IMR-90 (cell line): ENCODE measurements at places on chromosomes 12 and 14. TPM values are rescaled to one million over a fixed set of nuclear protein-coding genes. Genes with fewer than 3 reads are reported as not detected.
A peak's percentile ranks its signal among the peaks of the same experiment; 100 is the strongest.

DNA sequence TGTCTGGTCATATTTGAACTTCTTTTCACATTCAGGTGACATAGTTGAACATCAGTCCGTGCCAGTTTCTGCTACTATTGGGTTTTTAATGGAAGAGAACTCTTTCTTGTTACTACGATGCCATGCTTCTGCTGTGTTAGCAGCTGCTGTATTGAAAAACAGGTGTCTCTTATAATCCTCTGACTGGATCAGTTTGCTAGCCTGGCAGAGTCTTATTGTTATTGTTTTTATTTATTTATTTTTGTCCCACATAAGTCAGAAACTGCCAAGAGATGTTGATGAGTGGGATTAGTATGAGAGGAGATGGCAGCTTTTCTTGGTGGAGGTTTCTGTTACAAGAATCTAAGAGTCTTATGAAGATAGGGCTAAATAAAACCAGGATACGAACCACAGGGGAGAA is 14.6 kb downstream of the ETV6 start:
- peaks cover 13% of the 10 kb centered on the region; the same call in 1 of the 2 replicates for H3K36me3 ChIP-seq
- H3K27ac ChIP-seq: no peak overlapping the region
- peaks cover 18% of the 10 kb centered on the region for H3K4me1 ChIP-seq
- H3K27me3 ChIP-seq: no peaks in the 10 kb centered on the region
- H3K4me3 ChIP-seq: no peak overlapping the region

ADGRD1 gene
- not detected in 2 replicates for total RNA-seq

ALKBH1 gene
- total RNA-seq: 9.2 and 10.8 TPM in 2 replicates

SERPINA10 gene
- not detected in 2 replicates for total RNA-seq

- no peak for DNase-seq
- no peaks in the 10 kb centered on the region for H3K36me3 ChIP-seq
- no peaks in the 10 kb centered on the region for H3K27me3 ChIP-seq
- H3K4me1 ChIP-seq: peaks cover 4% of the 10 kb centered on the region
- no peak overlapping the region for H3K4me3 ChIP-seq
Observed at GRCh38 chr14:71236487-71236886, 329.2 kb downstream of the PCNX1 start.

DNA sequence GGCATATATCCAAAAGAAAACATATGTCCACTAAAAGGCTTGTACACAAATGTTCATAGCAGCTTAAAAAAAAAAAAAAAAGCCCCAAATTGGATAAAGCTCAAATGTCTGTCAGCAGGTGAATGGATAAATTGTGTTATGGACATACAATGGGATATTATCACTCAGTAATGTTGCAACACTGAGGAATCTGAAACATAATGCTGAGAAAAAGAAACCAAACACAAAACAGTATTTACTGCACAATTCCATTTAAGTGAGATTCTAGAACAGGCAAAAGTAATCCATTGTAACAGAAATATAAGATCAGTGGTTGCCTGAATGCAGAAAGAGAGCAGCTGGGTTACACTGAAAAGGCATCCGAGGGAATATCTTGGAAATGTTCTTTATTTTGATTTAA is 117.9 kb downstream of the SLC15A5 start:
- no peaks in the 10 kb centered on the region for H3K4me1 ChIP-seq
- H3K36me3 ChIP-seq: no peaks in the 10 kb centered on the region
- DNase-seq: no peak
- H3K4me3 ChIP-seq: no peak overlapping the region

GRCh38 chr12:76284816-76285750 is 63.1 kb downstream of the BBS10 start:
- DNase-seq: peak; percentile 73
- peaks cover 12% of the 10 kb centered on the region for H3K4me1 ChIP-seq
- no peaks in the 10 kb centered on the region for H3K27me3 ChIP-seq
